Hematopoietic multipotent progenitor cell (in vitro differentiated cells): ENCODE measurements at places on chromosomes 2 and 18. TPM values are rescaled to one million over a fixed set of nuclear protein-coding genes. Genes with fewer than 3 reads are reported as not detected.

GRCh38 chr2:130975729-130976128, 117.5 kb downstream of the FAM168B start:
- DNase-seq, result no peak

- no peak for DNase-seq
Observed at GRCh38 chr2:239639421-239640185, 238.8 kb upstream of the HDAC4 start.

DNA sequence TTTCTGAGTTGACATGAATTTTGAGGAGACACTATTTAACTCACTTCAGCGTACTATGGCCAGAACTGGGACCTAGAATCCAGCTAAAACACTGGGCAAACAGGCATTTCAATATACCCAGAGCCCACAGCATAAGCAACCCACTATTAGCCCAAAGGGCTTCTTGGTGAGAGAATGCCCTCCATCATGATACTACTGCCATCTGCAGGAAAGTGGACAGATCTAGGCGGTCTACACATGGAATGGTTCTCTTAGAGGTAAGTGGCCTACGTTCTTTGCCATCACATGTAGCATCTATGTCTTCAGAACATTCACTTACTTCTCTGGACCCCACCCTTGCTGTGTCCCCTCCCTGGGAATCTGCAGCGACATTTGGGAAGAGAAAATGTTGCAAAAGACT, 181.3 kb upstream of the LINC00305 start:
- DNase-seq, result peak; percentile 58

- DNase-seq, result no peak
Observed at GRCh38 chr2:109380502-109381326, 233.1 kb downstream of the SEPTIN10 start.

DNA sequence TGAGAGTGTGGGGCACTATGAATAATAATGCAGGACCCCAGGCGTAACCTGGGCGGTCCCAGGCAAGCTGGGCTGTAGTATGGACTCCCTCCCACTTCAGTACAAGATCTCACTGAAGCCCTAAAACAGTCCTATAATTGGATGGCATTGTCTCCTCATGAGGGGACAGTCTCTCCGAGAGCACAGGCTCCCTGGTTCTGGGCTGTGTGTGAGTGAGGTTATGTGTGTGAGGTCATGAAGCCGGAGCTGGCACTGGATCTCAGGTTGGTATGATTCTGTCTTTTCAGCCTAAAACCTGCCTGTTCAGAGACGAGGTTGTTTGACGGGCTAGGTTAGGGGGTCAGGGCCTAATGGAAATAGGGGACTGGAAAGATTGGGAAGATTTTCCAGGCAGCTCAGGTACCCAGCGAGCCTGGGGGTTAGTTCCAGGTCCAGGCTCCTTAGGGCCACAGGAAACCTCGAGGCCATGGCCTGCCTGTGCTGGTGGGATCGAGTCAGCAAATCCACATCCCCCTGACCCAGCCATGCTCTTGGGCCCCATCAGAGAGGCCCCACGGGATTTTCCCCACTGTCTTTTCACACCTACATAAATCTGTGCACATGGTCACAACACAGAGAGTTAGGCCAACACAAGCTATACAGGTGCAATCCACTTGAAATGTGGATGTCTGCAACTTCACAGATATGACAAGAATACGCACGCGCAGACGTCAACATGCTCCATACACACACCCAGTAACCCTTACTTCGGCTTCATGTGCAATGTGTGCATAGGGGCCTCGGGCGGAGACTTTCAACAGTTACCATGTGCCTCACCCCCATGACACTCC, 94.8 kb downstream of the INHBB start:
- DNase-seq, result no peak

- no peak for DNase-seq
Observed at GRCh38 chr18:26335571-26336487, 109.6 kb downstream of the TAF4B start.

Gene IL36RN
- total RNA-seq, result not detected

Gene IDH1
- 18.6 TPM for total RNA-seq

Gene GDF7
- 2.2 TPM for total RNA-seq

Gene NLRC4
- 0.27 TPM for total RNA-seq
